ENCODE measurements at places on chromosomes 6 and 20.
A peak's percentile ranks its signal among the peaks of the same experiment; 100 is the strongest.

DNA sequence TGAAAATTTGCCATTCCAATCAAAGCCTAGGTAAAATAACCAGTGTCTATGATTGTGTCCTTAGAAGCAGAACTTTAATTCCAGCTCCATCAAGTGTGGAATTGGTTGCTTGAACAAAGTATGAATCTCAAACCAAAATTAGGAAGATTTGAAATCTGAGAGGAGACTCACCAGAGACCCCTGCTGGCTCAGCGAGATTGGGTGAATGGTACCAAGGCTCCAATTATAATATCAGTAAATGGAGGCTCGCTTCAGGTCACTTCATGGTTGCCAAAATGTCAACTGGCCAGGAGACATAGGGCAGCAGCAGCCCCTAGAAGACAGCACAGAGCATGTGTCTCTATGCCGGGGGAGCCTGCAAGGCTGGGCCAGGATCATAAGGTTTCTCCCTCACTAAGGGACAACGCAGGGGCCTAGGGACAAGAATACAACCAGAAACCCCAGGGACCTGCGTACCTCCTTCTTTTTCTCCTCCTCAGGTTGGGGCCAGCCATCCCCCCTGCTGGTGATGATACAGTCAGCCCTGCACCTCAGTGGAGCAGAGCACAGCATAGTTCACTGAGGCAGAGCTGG is 14.0 kb downstream of the RBL1 start:
- H3K4me3 ChIP-seq = no peak overlapping the region
- DNase-seq = no peak
- no peak overlapping the region for H3K27ac ChIP-seq
- no peaks in the 10 kb centered on the region for H3K36me3 ChIP-seq
- no peaks in the 10 kb centered on the region for H3K4me1 ChIP-seq

GRCh38 chr20:51563486-51564332 is 21.2 kb upstream of the NFATC2 start:
- DNase-seq = no peak
- H3K4me1 ChIP-seq = peaks cover 47% of the 10 kb centered on the region
- peak overlapping the region; percentile 89 for H3K27ac ChIP-seq
- peak overlapping the region; percentile 56 for H3K4me3 ChIP-seq

GRCh38 chr6:123640567-123641187 is 3.9 kb upstream of the TRDN start:
- no peaks in the 10 kb centered on the region for H3K27me3 ChIP-seq
- no peaks in the 10 kb centered on the region for H3K4me1 ChIP-seq
- DNase-seq = no peak
- no peak overlapping the region for H3K4me3 ChIP-seq

DNA sequence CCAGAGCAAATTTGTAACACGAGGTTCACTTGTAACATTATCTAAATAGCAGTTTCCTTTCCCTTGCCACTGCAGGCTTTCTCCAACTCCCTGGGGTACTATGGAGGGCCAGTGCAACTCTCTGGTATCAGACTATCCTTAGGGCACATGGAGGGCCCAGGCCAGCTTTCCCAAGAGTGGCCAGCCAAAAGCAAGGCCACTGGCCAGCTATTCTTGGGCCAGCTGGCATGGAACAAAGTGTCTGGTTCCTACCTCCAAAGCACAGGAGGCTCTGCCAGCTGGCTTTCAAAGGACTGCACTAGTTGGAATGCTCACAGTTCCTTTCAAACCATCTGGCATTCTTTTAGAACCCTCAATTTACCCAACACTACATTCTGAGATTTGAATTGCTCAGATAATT is 8.7 kb downstream of the RNF24 start:
- no peak for DNase-seq
- H3K27me3 ChIP-seq = no peaks in the 10 kb centered on the region
- no peak overlapping the region for H3K4me3 ChIP-seq
- H3K27ac ChIP-seq = no peak overlapping the region

DNA sequence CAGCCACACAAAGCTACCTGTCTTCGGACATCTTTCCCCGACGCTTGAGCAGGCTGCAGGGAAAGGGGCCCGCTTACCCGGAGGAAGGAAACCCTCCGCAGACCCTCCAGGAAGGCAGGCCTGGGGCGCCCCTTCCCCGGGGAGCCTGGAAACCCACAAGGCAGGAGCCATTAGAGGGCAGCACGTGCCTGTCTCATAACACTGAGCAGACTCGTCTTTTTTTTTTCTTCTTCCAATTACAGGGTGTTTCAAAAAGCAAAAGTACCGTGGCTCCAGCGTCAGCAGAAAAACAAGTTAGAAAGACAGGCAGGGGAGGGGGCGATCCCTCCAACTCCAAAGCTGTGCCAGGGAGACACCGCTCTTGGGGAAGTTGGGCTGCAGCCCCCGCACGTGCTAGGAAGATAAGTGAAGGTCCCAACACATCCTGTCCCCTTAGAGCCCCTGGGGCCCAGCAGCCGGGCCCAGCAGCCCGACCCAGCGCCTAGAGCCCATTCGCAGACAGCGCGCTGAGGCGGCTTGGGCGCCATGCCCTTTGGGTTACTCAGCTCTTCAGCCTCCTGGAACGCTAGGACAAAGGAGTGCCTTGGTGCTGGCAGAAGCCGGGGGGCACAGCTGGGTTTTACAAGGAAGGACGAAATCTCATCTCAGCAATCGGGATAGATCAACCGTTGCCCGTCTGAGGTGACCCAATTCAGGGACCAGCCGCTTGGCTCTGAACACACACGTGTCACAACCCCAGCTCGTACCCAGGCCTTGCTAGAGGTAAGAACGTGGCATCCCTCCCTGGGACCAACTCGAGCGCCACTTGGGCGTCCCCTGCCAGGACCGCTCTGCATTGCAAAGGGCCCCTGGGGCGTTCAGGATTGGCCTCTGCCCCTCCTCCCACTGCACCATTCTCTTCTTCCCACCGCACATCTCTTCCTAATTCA is 136.3 kb downstream of the LY86 start:
- peaks cover 38% of the 10 kb centered on the region for H3K4me1 ChIP-seq
- H3K27ac ChIP-seq = peak overlapping the region; percentile 91
- peak overlapping the region; percentile 48 for H3K4me3 ChIP-seq
- peak; percentile 83 for DNase-seq
- H3K27me3 ChIP-seq = no peaks in the 10 kb centered on the region

- H3K36me3 ChIP-seq = no peaks in the 10 kb centered on the region
- no peaks in the 10 kb centered on the region for H3K27me3 ChIP-seq
- no peak for DNase-seq
Observed at GRCh38 chr6:45759472-45759810, 256.2 kb downstream of the CLIC5 start.

DNA sequence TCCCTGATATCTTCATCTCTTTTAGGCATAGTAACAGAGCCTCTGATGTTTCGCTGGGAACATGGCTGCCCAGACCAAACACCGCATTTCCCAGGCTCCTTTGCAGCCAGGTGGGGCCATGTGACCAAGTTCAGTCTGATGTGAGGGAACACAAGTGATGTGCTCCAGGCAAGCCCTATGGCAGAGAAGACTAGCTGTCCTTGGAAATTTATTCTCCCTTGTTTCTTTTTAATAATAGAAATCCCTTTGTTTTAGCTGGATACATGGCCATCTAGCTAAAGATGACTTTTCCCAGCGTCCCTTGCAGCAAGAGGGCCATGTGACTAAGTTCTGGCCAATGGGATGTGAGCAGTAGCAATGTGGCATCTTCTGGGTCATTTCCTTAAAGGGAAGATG is 30.8 kb downstream of the SLC2A10 start:
- H3K4me3 ChIP-seq = no peak overlapping the region
- no peak for DNase-seq
- H3K4me1 ChIP-seq = peaks cover 8% of the 10 kb centered on the region
- no peaks in the 10 kb centered on the region for H3K36me3 ChIP-seq
- no peak overlapping the region for H3K27ac ChIP-seq

- H3K36me3 ChIP-seq = no peaks in the 10 kb centered on the region
- H3K4me1 ChIP-seq = no peaks in the 10 kb centered on the region
- no peak overlapping the region for H3K27ac ChIP-seq
- no peak overlapping the region for H3K4me3 ChIP-seq
Observed at GRCh38 chr6:54541541-54541940, 233.3 kb downstream of the TINAG start.

- H3K27ac ChIP-seq = no peak overlapping the region
- H3K4me3 ChIP-seq = no peak overlapping the region
- H3K27me3 ChIP-seq = no peaks in the 10 kb centered on the region
- DNase-seq = no peak
- H3K4me1 ChIP-seq = no peaks in the 10 kb centered on the region
Observed at GRCh38 chr20:15886250-15886649, 687.0 kb downstream of the KIF16B start.

DNA sequence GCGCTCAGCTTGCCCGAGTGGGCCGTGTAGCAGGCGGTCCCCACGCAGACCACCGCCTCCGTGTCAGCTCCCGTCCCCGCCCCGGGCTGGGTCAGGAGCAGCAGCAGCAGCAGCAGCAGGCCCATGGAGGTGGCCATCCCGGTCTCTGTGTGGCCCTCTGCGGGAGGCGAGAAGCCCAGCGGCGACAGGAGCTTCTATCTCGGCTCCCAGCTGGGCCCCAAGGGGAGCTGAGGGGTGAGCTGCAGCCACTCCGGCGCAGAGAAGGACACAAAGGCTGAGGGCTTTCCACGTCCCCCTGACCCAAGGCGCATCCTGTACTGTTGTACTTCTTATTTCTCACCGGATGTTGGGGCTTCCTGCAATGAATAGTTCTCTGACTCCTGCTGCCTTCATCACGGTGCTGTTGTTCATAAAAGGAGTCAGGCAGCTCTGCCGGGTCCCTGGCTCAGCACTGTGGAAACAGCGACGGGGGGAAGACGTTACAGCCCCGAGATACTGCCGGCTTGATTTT is at the start of gene CD93:
CD93 (minus strand) TSS at position 269 of the 511 bp plus-strand sequence; CDS start at position 137, 132 bp downstream.
- peaks cover 33% of the 10 kb centered on the region for H3K4me1 ChIP-seq
- H3K27me3 ChIP-seq = no peaks in the 10 kb centered on the region
- peak within 1 kb of the TSS; percentile 43 for H3K4me3 ChIP-seq
- no peak for DNase-seq
- H3K36me3 ChIP-seq = no peaks in the 10 kb centered on the region

DNA sequence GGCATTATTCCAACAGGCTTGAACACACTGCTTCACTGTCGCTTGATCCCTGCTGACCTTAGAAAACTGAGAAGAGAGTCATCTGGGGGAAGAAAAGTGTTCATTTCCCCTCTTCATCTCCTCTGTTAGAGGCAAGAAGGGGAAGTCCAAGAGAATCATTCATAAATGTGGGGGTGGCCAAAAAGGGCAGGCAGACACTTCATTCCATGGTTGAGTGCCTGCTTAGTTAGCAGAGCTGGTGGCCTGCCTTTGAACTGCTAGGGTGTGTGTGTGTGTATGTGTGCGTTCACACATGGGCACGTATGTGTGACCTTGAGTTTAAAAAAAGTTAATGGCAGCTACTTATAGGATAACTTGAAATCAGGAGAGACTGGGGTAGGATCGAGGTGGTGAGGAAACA is 39.4 kb upstream of the RFPL4B start:
- no peaks in the 10 kb centered on the region for H3K36me3 ChIP-seq
- H3K27me3 ChIP-seq = no peaks in the 10 kb centered on the region
- peaks cover 15% of the 10 kb centered on the region for H3K4me1 ChIP-seq
- no peak overlapping the region for H3K4me3 ChIP-seq
- DNase-seq = no peak
- H3K27ac ChIP-seq = no peak overlapping the region

DNA sequence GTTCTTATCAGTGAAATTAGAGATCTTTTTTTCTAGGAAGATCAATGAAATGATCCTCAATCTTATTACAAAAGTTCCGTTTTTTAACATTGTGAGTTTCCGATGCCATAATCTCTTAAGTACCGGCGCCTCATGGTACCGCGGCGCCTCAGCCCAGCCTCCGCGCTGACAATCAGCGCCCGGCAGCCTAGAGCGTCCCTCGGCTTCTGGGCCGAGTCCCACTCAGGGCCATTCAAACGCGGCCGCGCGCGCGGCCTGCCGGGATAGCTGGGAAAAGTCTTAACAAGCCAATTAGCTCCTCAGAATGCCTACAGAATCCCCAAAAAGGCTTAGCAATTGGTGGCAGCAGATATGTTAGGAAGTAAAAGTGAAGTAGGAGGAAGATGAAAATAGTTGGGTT is 204.8 kb downstream of the ADGB start:
- H3K27ac ChIP-seq = no peak overlapping the region
- no peaks in the 10 kb centered on the region for H3K4me1 ChIP-seq
- no peak for DNase-seq
- H3K27me3 ChIP-seq = no peaks in the 10 kb centered on the region

DNA sequence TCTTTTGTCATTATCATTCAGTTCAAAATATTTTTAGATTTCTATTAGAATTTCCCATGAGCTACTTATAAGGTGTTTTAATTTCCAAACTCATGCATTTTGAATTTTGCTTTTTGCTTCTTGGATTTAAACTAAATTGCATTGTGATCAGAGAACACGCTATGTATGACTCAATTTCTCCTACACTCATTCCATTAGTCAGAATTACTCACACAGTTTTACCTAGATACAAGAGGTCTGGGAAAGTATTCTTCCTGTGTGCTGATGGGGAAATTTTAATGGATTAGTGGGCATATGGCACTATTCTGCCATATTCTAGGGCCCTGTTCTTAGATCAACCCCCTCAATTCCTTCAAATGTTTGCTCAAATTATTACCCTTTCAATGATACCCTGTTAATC is 49.9 kb upstream of the BMP5 start:
- H3K4me3 ChIP-seq = no peak overlapping the region
- H3K27ac ChIP-seq = no peak overlapping the region
- no peaks in the 10 kb centered on the region for H3K36me3 ChIP-seq
- no peaks in the 10 kb centered on the region for H3K27me3 ChIP-seq

- H3K27ac ChIP-seq = peak overlapping the region; percentile 62
- no peak overlapping the region for H3K4me3 ChIP-seq
- no peak for DNase-seq
- H3K4me1 ChIP-seq = peaks cover 65% of the 10 kb centered on the region
- H3K36me3 ChIP-seq = no peaks in the 10 kb centered on the region
Observed at GRCh38 chr6:25171301-25171700, 107.9 kb upstream of the CARMIL1 start.

GRCh38 chr6:35585658-35586057 is 73.0 kb upstream of the TULP1 start:
- H3K27me3 ChIP-seq = no peaks in the 10 kb centered on the region
- DNase-seq = no peak
- peak overlapping the region; percentile 62 for H3K27ac ChIP-seq
- peaks cover 76% of the 10 kb centered on the region for H3K36me3 ChIP-seq
- H3K4me3 ChIP-seq = no peak overlapping the region
- H3K4me1 ChIP-seq = peaks cover 70% of the 10 kb centered on the region

GRCh38 chr6:1789092-1789491 is 179.4 kb downstream of the FOXC1 start:
- H3K4me3 ChIP-seq = no peak overlapping the region
- no peaks in the 10 kb centered on the region for H3K27me3 ChIP-seq
- DNase-seq = no peak
- peaks cover 5% of the 10 kb centered on the region for H3K4me1 ChIP-seq

- peak overlapping the region; percentile 67 for H3K4me3 ChIP-seq
- no peaks in the 10 kb centered on the region for H3K27me3 ChIP-seq
- peaks cover 3% of the 10 kb centered on the region for H3K36me3 ChIP-seq
Observed at GRCh38 chr6:56541030-56541600, 101.6 kb downstream of the DST start.

Data from suprapubic skin (tissue), 4 donors.